CD4-positive, alpha-beta T cell treated with Interleukin-2 at 100 ng/mL for 4 hours (primary cell): ENCODE measurements at places on chromosomes 1 and 21.

DNA sequence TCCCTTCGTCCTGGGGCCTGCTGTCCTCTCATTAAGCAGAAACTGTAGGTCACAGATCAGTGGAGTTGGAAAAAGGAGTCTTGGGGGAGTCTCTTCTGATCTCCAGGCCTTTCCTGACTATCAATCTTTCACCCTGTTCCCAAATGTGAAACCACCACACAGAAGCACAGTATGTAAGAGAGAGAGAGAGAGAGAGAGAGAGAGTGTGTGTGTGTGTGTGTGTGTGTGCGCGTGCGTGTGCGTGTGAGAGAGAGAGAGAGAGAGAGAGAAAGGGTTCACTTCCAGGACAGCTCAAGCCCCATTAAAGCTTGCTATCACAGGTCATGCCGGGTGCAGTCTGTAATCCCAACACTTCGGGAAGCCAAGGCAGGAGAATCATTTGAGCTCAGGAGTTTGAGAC lies 1.5 kb upstream of the TTC24 start:
- no peak for DNase-seq

GRCh38 chr1:33641104-33641830 lies 168.8 kb downstream of the ZSCAN20 start:
- DNase-seq: no peak

- DNase-seq: no peak
These were observed 346.5 kb upstream of the PLD5 start for GRCh38 chr1:242870966-242871365.

DNA sequence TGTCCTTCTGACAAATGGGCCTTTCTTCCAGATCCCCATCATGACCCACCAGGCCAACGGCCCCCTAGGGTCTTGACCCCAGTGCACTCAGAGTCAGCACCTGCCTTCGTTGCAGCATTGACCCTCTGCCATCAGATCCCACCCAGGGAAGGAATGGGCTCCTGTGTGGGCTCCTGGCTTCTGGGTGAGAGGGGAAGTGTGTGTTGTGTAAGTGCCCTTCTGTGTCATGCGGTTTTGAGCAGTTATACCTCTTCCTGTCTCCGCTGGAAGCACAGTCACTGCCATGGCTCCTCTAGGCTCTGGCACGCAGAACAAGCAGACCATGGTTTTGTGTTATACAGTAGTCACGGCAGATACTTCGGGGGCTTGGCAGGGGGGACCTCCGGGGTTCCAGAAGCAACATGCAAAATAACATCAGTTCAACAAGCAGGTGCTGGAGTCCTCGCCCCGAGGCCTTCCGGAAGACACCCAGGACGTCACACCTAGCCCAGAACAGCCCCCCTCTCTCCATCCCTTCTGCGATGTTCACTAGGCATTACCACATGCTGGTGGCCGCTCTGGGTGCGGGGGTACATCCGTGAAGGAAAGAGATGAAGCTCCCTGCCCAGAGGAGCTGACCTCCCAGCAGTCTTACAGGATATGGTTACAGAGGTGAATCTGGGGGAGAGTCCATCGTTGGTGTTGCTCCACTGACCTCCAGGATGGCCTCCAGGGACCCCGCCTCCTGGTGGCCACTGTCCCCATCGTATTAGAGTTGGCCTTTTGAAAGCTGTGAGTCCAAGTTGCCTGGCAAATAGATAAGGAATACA lies 17.4 kb upstream of the KCNAB2 start:
- peak; percentile 70 for DNase-seq

DNA sequence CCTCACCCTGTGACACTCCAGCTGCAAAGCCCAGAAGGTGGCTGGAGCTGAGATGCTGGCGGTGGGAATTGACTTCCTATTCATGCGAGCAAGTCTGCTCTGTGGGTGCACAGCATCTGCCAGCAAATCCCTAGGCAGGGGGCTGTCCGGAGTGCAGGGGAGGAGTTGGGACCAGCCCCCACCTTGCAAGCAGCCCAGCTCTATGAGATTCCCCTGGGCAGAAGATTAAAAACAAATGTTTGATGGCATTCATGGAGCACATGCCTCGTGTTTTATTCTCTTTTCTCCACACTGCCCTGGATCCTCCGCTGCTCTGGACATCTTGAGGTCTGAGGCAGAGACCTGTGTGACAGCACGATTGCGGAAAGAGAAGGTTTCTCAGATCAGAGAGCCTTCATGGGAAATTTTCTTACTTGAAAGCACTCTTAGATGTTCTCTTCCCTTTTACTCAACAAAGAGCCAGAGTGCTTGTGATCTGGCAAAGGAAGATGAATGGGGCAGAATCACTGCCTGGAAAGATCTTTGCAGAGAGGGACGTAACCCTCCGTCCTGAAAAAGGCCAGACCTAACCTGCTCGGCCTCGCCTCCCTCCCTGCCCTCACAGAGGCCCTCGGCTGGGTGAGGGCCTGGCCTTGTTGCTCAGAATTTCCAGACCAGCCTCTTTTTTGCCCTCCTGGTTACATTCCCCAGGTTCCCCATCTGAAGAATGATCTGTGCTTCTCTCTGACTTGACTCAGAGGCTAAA lies 597.1 kb downstream of the KIF26B start:
- DNase-seq: no peak

- no peak for DNase-seq
These were observed 18.5 kb upstream of the A3GALT2 start for GRCh38 chr1:33339413-33339812.

- DNase-seq: no peak
These were observed 19.0 kb upstream of the ADGRL2 start for GRCh38 chr1:81781749-81782148.

- no peak for DNase-seq
These were observed 39.8 kb downstream of the CNN3 start for GRCh38 chr1:94887106-94887505.

DNA sequence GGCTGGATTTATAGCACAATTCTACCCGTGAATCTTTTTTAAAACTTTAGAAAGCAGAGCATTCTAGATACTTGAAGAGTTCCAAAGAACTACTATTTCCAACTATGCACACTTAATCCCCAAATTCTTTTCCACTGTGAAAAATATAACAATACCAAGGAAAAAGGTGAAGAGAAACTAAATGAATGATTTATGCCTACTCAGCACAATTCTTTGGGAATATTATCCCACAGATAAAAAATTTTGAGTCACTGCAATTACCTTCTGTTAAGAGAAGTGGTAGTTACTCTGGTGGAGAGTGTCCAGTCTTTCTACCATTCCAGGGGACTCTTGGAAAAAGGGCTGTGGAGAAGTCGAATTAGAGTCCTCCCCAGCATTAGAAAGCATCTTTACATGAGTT lies 39.2 kb downstream of the ERO1B start:
- no peak for DNase-seq

GRCh38 chr1:246907472-246907871 lies 24.3 kb downstream of the AHCTF1 start:
- DNase-seq: peak; percentile 44

- no peak for DNase-seq
These were observed 79.2 kb downstream of the RNF220 start for GRCh38 chr1:44484155-44484688.

GRCh38 chr1:230610589-230610988 lies 31.7 kb upstream of the COG2 start:
- no peak for DNase-seq

DNA sequence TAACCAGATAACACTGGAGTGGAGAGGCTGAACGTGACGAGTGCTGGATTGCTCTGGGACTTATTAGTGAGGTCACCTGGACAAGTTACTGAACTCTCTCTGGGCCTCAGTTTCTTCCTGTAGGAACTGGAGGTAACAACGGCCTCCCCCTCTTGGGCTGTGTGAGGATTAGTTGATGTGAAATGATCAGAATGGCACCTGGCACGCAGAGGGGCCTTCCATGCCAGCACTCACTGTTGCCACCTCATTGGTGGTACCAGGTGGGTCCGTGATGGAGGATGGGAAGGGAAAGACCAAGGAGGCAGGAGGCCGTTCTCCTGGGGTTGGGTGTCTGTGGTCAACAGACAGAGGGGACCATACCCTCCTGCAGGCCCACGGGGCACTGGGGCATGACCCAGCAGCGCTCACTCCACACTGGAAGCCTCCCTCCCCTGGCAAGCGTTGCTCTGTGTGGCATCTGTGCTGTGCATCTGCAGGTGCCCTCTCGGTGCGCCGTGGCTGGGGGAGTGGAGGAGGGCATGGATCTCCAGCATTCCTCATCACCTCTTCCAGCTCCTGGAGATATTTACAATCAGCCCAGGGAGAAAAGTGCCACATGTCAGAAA lies 349.5 kb upstream of the VAMP3 start:
- DNase-seq: no peak

DNA sequence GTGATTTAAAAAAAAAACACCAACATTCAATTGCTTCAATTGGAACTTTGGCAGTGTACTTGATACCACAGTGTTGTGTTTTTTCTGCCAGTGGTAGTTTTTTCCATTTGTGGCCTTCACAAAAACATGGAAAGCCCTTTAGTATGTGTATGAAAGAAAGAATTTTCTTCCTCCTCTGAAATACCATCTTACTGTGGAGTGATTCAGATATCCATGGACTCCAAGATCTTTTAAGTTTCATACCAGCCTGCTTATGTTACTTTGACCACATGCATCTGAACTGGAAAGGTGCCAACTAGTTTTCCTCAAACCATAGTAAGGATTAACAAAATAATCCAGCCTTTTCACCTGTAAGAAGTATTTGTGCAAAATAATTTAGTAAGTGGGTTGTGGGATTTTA lies 3.4 kb downstream of the PPP2R5A start:
- DNase-seq: no peak

GRCh38 chr1:118143121-118143520 lies 41.9 kb downstream of the SPAG17 start:
- DNase-seq: no peak

GRCh38 chr1:68975212-68975933 lies 478.5 kb upstream of the DEPDC1 start:
- no peak for DNase-seq

DNA sequence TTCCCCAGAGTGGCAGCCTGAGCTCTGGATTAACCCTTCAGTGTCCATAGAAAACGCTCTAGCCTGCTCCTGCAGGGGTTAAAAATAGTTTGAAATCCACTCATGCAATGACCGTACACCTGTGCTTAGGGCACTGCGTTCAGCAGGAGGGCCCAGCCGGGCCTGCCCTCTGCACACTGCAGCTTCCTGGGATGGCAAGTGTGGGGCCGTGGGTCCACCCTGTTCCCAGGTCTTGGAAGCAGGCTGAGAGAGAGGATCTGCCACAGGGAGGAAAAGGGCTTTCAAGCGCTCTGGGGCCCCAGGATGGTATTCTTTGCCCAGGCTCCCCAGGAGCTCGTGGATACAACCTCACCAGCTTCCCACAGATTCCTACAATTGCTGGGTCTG lies 1.5 kb upstream of the S100B start:
- no peak for DNase-seq

- DNase-seq: no peak
These were observed 4.3 kb upstream of the TEDDM1 start for GRCh38 chr1:182404781-182405180.

- no peak for DNase-seq
These were observed 13.8 kb downstream of the S100A7A start for GRCh38 chr1:153430166-153430553.

DNA sequence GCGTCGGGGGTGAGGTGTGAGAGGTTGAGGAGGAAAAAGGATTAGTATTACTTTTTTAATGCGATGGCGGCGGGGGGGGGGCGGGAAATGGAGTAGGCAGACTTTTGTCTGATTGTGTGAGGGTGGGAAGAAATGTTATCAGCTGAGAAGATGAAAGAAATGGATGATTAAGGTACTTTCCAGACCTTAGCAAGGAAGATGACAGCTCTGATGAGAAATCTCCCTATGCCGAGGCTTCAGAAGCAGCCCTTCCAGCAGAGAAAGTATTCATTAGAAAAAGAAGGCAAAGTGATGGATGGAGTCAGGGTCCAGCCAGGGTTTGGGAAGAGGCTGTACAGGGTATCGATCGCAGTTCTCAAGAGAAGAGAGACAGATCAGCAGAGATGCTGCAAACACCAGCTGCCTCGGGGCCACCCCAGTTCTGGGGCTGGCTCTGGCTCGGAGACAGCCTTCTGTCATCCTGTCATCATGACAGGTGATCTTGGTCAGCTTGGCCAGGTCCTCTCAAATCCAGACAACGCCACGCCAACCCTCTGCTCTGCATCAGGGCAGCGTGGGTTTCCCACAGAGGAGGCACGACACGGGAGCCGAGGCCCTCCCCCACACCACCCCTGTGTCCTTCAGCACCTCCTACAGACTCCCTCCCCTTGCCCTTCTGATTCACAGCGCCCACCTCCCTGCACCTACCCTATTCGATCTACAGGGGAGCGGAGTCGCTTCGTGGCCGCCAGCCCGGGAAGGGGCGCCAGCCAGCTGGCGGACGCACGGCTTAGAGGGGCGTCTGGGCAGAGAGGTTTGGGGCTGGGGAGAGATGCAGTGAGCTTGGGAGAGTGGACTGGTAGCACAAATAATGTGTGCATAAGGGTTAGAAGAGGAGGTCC lies 674 bp upstream of the ATXN7L2 start:
- peak; percentile 51 for DNase-seq

DNA sequence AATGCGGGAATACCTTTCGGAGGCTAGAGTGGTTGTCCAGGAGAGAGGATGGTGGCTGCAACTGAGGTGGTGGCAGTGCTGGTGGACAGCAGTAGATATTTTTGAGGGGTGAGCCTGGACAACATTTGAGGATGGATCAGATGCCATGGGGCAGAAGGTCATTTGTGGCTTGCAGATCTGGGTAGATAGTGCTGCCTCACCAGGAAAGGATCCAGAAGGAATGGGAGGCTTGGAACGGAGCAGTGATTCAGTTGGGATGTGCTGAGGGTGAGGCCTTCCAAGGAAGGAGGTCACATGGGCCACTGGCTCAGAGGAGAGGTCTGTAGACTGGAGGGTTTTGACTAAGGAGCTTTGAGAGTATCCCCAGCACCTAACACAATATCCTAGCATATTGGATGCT lies 110.8 kb upstream of the KAZN start:
- no peak for DNase-seq

DNA sequence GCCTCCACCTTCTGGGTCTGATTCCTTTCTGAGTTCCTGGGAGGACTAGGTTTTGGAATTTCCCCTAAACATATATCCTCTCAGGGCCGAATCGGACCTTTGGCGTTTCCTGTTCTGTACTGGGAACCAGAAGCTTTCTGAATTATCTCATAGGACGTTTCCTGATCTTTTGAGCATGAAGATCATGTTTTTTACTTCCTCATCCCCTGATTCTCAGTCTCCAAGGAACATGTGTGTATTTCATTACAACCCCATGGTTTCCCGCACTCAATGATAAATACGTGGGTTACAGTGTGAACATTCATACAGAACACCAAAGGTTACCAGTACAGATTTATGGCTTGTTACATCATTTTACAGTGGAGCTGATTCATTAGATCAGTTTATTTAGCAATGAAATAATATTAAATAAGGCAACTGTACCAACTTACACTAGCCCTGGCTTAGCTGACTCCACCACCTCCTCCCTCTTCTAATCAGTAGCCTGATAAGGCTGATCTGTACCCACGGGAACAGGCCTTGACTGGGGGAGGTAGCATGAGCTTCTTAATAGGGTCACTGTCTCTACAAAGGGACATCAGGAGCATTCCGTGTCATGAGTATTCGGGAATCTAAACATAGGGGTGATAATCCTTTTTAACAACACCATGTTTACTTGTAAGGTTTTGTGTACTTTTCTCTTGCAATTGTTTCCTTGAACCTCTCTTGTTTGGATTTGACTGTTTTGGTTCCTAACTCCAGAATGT lies 57.8 kb upstream of the ERRFI1 start:
- no peak for DNase-seq
